ENCODE measurements at places on chromosomes 16 and 17.
A peak's percentile ranks its signal among the peaks of the same experiment; 100 is the strongest.

DNA sequence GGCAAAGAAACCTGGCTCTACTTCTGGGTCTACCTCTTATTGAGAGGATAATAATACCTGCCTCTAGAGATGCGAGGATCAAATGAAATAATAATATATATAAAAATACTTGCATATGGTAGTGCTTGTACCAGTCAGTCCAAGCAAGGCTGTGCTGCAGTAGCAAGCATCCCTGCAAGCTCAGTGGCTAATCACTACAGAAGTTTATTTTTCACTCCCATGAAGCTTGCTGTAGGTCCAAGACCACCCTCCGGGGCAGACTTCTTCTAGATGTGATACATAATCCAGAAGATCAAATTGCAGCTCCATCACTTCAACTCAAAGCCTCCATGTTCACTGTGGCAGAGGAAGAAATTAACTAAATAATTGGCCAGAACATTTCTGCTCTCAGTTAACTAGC, 48.9 kb upstream of the NKD1 start:
- no peak for DNase-seq

GRCh38 chr16:82071421-82071820, 36.4 kb downstream of the HSD17B2 start:
- DNase-seq, result no peak

- no peak for DNase-seq
Observed at GRCh38 chr17:17900615-17901520, 64.1 kb upstream of the SREBF1 start.

DNA sequence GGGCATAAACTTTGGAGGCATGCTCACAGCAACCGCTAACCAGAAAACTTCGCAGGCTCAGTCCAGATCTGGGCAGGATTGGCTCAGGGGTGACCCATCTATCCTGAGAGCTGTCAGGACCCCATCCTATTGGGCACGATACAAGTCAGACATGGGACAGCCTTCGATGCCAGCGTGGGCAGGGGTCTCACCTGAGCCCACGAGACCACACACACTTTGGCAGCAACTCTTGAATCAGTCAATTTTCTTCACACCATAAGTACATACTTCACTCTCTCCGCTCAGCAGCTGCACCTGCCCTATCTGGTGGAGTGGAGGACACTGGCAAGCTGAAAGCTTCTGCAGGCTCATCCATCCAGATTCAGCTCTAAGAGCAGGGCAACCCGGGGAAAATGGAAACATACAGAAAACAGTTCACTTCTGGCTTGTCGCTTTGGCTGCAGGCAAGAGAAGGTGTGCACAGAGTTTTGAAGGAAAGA, 48.3 kb downstream of the ZFHX3 start:
- no peak for DNase-seq

DNA sequence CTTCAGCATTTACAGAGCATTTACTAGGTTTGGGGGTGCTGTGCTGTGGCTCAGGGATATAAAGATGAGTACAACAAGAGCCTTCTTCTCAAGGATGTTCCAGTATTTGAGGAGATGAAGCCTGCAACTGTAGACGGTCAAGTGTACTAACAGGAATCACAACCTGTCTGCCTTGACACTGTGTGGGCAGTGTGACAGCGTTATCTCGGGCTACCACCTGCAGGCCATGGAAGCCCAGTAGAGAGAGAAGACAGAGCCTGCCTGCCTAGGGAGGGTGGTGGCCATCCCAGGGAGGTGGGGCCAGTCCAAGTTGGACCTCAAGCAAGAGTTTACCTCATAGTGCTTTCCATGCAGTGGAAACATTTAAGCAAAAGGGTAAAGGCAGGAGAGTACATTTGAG, 215.1 kb upstream of the ASIC2 start:
- no peak for DNase-seq

GRCh38 chr17:45976391-45976754, 22.7 kb upstream of the STH start:
- no peak for DNase-seq

- DNase-seq, result no peak
Observed at GRCh38 chr17:61212655-61213054, 187.0 kb upstream of the TBX2 start.

- no peak for DNase-seq
Observed at GRCh38 chr17:31251970-31252328, 45.1 kb downstream of the OMG start.

- no peak for DNase-seq
Observed at GRCh38 chr17:55432358-55433028, 10.9 kb upstream of the MMD start.

DNA sequence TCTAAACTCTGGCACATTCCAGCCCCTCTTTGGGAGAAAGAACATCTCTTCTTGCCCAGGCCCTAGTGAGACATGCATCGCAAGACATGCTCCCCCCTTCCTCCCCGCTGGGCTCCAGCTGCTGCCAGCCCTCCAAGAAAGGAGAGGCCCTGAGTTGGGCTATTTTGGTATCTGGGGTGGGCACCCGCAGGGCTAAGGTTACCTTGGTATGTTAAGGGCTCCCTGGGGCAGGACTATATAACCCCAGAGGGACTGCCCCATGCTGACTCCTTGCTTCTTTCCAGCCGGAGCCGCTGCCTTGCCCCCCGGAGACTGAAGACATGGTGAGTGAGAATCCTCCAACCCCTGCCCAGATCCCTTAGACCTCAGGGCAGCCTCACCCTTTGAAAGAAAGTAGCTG, at the start of gene MYL11:
MYL11 (plus strand) TSS at position 265 of the 400 bp plus-strand sequence; CDS start at position 321, 56 bp downstream.
- DNase-seq, result no peak

DNA sequence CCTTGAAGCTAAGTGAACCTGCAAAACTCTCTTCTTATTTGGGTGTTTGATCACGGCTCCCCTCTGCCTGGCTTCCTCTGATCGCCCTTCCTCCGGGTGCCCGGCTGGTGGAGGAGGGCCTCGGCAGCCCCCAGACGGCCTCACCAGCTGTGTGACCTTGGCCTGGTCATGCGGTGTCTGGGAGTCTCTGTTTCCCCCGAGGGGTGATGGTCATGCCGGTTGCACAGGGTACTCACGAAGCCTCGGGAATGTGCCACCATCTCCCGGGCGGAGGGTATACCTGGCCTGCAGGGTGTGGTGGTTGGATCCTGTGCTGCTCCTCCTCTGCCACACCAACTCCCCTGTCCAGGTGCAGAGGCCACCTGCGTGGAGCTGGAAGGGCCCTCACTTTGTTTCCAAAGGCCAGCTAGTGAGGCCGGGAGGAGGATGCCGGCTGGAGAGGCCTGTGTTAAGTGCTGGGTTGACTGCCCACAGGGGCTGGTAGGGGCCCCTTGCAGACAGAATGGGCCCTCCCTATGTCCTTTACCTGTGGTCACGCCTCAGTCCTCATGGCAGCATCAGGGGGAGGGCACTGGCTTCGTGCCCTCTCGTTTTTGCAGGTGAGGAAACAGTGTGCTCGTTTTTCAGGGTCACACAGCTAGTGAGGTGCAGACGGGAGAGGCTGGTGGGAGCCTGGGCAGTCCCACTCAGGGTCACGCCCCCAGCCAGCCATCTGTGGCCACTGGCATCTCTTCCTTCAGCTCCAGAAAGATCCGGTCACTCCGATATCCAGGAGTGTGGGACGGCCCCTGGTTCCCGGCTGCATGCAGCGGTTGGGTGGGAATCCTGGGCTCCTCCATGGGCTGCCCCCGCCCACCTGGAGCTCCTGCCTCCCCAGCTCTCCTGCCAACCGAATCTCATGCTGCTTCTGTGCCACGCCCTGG, 148.5 kb upstream of the GSE1 start:
- DNase-seq, result no peak

DNA sequence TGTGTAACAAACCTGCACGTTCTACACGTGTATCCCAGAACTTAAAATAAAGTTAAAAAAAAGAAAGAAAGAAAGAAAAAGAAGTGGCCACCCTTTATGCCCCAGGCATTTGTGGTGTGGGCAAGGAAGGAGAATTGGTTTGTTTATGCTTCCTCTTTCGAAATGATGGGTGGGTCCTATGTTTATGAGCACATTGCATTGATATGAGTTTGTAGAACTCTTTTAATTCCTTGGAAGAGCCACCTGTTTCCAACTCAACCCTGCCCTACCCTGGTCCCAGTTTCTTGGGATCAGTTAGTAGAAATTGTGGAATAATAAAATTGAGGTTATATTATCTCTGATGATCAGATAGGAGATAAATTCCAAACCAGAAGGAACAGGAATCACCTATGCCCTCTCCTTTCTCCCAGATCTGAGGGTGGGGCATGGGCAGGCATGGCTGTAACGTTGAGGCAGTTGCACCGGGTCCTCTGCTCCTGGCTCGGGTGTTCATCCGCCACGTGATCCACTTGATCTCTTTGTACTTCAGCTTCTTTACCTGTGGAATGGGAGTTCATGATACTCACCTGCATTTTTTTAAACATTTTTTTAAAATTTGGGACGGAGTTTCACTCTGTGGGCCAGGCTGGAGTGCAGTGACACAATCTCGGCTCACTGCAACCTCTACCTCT, 15.9 kb downstream of the CHAD start:
- DNase-seq, result no peak

GRCh38 chr16:15046692-15047376, 9.0 kb downstream of the NTAN1 start:
- no peak for DNase-seq

GRCh38 chr16:30805370-30806169, 18.6 kb upstream of the ZNF629 start:
- DNase-seq, result peak; percentile 53

DNA sequence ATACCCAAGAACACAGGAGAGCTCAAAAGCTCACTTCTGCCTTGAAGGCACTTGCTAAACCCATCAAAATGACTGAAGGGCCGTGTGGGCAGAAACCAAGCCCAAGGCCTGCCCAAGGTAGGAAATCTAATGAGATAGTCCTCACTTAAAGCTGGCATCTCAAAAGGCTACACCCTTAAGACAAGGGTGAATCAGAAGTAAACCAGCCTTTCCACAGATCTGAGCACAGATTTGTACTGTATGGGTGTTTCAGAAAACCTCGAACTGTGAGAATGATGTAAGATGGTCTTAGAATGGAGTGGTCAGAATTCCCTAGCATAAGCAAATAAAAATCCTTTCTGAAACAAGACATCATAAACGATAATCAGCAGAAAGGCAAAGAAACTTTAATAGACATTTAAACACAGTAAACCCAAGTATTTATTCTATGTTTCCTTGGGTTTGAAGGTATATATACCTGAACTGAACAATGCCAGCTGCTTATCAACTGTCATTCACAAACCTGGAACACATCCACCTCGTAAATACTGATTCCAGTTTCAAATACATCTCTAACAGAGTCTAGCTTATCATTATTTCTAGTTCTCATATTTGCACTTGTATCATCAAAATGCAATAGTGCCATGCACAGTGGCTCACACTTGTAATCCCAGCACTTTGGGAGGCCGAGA, 37.8 kb downstream of the GLG1 start:
- DNase-seq, result no peak

- DNase-seq, result no peak
Observed at GRCh38 chr16:55056585-55057401, 126.1 kb downstream of the IRX5 start.

DNA sequence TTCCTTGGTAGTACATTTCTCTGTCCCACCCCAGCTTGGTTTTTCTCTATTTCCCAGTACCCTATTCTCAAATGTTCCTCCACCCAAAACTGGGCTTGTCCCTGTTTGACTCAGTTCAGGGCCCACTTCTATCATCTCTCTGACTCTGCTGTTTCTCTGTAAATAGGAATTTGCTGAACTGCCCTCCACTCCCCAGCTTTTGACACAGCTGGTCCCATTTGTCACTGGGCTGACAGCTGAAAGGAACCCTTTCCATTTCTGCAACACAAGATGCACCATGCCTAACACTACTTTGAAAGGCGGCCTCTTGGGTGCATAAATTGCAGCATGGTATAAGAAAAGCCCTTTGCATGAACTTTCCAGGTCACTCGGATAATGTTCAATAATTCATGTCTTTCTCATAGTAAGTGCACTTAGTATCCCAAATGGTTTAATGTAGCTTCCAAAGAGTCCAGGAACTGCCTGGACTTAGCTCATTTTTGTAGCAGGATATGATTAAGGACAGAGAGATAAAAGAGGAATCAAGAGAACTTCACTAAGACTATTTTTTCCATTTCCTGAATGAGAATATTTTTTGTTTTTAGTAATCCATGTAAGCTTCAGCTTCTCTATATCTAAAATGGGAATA, 256.7 kb downstream of the CDH11 start:
- no peak for DNase-seq

DNA sequence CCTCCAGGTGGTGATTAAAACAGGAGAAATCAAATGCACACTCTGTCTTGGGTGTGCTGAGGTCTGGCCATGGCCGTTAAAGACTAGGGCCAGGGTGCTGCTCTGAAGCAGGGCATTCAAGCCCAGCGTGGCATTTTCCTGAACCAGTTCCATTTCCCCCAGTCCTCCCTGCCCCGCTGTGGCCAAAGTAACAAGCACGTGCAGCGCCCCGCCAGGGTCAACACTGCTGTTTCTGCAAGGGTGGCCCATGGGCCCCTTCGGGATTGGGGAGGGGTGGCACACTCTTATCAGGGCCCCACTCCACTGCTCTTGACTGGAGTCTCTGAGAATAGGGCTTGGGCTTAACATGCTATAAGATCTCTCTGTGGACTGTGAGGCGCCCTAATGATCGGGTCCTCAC, 72.9 kb downstream of the IL21R start:
- no peak for DNase-seq
